ENCODE measurements at places on chromosomes 5 and 9.

- no peak for DNase-seq
These were observed 769.3 kb downstream of the TLR4 start for GRCh38 chr9:118473521-118473920.

- no peak for DNase-seq
These were observed 102.8 kb downstream of the ANKH start for GRCh38 chr5:14768508-14769365.

- DNase-seq, result no peak
These were observed 90.1 kb downstream of the MPDZ start for GRCh38 chr9:13189362-13189761.

- DNase-seq, result peak; percentile 52
These were observed 47.1 kb upstream of the AKNA start for GRCh38 chr9:114434878-114435311.

GRCh38 chr9:109452761-109453160 is 45.3 kb downstream of the PTPN3 start:
- DNase-seq, result no peak

- no peak for DNase-seq
These were observed 27.5 kb upstream of the DMAC1 start for GRCh38 chr9:7827056-7827455.

- DNase-seq, result no peak
These were observed 39.4 kb downstream of the ZSWIM6 start for GRCh38 chr5:61371474-61371873.
